ENCODE measurements at places on chromosomes 2 and 18.

GRCh38 chr18:49041435-49042245 is 90.9 kb upstream of the SMAD7 start:
- DNase-seq, result no peak

DNA sequence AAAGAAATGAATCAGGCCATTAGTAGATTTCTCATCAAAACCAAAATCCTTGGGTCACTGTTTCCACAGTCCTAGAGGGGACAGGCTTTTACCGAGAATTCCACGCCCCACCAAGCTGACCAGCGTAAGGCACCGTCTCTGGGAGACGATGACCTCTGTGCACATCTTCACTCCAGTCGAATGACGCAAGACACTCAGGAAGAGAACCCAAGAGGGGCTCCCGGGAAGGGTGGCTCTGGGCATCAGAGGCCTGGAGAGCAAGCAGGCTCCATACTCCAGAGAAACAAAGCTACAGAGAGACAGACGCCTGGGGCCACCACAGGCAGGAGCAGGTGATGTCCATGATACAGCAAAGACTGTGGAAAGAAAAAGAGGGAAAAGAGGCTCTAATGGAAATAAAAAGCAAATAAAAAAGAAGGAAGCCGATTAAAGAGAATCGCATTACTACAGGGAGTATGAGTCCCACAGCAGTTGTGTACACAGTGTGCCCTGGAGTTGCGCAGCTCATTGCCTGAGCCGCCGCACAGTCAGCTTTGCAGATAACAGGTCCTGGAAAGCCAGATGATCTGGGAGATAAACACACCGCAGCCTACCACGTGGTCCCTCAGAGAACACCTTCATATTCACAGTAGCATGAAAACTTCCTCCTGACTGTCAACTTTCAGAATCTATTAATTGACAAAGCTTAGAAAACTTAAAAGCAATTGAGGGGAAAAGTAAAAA is 572.7 kb upstream of the SALL3 start:
- DNase-seq, result no peak

- DNase-seq, result no peak
Observed at GRCh38 chr2:25324905-25325592, 16.7 kb downstream of the DNMT3A start.

DNA sequence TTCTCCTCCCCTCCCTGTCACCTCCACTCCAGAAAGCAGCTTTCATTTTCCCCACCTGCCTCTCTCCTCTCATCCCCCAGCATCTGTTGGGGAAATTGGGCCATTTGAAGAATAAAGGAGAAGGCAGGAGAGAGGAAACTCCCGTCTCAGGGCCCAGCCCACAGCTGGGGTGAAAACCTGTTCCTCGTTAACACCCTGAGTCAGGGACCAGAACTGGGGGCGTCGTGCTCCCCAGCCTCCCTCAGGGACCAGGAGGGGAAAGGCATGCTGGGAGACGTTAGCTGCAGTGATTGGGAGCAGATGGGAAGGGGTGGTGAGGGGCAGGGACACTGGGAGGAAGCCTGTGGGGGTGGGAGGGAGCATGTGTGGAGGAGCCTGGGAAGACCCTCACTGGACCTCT is 251.3 kb downstream of the DYSF start:
- no peak for DNase-seq

GRCh38 chr2:64466478-64467085 is 12.6 kb downstream of the LGALSL start:
- no peak for DNase-seq

- no peak for DNase-seq
Observed at GRCh38 chr2:191565647-191566198, 112.2 kb upstream of the NABP1 start.

- no peak for DNase-seq
Observed at GRCh38 chr2:8636721-8637636, 44.9 kb upstream of the ID2 start.

- no peak for DNase-seq
Observed at GRCh38 chr2:238242731-238243495, 3.1 kb upstream of the HES6 start.

DNA sequence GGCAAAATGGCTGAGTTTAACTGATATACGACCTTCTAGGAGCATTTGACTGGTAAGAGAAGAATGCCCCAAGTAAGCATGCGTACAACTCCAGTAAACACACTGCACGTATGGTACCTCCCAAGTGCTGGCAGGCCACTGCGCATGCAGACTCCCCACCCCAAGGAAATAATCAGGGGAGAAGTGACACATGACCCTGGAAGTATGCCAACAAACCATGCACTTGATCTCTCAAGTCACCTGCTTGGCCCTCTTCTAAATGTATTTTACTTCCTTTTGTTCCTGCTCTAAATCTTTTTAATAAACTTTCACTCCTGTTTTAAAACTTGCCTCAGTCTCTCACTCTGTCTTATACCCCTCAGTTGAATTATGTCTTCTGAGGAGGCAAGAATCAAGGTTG is 129.8 kb upstream of the COL5A2 start:
- DNase-seq, result no peak

- DNase-seq, result no peak
Observed at GRCh38 chr18:63725682-63726480, 23.1 kb downstream of the SERPINB11 start.

DNA sequence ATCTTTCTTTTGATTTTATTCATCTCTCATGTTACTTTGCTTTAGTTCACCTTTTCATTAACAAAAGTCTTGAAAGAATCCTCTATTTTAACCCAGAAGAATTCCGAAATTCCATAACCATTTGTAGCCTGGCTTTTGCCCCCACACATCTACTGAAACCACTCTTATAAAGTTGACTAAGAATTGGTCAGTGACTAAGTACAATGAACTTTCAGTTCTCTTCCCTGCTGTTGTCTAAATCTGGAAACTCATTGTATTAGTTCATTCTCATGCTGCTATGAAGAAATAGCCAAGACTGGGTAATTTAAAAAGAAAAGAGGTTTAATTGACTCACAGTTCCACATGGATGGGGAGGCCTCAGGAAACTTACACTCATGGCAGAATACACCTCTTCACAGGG is 49.9 kb upstream of the PNPT1 start:
- DNase-seq, result no peak

DNA sequence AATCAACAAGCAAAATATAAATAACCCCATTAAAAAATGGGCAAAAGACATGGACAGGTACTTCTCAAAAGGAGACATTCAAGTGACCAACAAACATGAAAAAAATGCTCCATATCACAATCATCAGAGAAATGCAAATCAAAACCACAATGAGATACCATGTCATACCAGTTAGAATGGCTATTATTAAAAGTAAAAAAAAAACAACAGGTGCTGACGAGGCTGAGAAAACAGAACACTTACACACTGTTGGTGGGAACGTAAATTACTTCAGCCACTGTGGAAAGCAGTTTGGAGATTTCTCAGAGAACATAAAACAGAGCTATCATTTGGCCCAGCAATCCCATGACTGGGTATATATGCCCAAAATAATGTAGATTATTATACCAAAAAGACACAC is 69.1 kb downstream of the CWC22 start:
- DNase-seq, result no peak

GRCh38 chr2:202064171-202064880 is 8.7 kb upstream of the KIAA2012 start:
- no peak for DNase-seq

DNA sequence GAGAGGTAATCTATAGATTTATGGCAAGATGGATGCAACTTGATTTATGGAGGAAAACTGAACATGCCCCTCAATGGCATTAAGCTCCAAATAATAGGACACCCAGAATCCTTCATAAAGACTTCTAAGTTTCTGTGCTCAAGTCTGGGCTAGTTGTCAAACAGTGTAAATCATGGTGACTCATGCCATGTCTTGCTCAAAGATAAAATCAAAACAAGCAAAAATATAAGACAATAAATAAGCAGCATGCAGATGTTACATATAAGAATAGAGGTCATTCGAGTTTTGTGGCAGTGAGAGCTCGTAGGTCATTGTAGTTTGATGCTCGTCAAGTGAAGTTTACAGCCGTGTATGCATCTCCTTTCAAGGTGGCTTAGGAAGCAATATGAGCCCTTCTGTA is 403.2 kb downstream of the THSD7B start:
- DNase-seq, result no peak

DNA sequence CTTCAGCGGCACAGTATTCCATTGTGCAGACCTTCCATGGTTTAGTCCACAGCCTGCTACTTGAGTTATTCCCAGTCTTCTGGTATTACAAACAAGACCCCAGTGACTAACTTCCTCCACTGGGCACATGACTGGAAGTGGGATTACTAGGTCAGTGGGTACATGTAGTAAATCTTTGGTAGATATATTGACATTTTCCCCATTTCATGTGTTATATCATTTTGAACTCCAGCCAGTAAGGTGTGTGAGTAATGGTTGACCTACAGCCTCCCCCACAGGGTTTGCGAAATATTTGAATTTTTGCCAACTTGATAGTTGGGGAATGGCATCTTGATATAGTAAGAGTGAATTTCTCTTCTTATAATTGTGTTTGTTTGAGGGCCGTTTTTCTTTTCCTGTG is 58.8 kb downstream of the RNF144A start:
- no peak for DNase-seq

DNA sequence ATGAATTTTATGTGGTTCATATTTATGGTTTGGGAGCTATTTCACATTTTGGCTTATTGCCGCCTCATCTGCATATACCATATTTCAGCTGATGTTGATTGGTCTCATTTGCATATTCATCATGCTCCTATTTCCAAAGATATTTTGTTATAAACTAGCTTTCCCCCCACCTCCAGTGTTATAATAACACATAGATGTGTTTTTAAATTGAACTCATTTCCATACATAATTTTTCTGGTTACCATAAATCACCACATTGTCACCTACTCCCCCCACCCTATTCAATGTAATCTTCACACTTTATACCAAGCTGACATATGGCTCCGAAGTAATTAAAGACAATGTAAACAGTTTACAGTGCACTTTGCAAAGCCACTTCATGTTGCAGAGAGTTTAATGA is 101.2 kb downstream of the FSHR start:
- no peak for DNase-seq

DNA sequence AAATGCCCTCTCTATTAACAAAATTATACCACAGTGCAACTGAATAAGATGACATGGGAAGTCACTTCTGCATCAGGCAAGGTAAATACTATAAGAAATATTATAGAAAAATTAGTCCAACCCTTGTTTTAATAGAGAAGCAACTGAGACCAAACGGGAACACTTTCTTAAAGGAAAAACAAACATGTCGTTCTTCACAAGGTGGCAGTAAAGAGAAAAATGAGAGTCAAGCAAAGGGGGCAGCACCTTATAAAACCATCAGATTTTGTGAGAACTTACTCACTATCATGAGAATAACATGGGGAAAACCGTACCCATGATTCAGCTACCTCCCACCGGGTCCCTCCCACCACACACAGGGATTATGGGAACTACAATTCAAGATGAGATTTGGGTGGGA is 481.7 kb upstream of the CRIM1 start:
- DNase-seq, result no peak

GRCh38 chr18:43303376-43303775 is 26.1 kb upstream of the SYT4 start:
- DNase-seq, result no peak

- peak; percentile 24 for DNase-seq
Observed at GRCh38 chr18:51278045-51278649, 80.7 kb upstream of the MEX3C start.

DNA sequence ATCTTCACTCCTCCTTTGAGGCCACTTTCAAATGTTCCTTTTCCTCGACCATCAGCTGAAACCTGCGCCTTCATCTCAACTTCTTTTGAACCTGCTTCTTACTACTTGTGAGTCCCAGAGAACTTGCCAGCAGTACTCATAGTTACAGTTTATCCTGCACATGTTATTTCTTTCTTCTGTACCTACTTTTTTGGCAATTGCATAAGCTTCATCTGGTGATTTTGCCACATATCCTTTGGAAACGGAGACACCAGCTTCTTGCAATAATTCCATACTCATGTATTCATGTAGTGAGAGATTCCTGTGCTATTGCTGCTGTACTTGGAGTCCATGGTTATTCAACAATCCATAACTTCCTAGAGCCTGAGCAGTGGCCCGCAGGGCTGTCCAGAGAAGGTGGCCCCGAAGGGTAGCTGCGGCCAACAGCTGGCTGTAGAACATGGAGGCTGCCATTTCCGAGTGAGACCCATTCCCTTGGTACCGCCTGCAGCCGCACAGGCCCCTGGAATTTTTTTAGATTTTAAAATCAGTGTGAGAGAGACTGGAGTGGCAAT is 39.4 kb downstream of the EFR3B start:
- no peak for DNase-seq

DNA sequence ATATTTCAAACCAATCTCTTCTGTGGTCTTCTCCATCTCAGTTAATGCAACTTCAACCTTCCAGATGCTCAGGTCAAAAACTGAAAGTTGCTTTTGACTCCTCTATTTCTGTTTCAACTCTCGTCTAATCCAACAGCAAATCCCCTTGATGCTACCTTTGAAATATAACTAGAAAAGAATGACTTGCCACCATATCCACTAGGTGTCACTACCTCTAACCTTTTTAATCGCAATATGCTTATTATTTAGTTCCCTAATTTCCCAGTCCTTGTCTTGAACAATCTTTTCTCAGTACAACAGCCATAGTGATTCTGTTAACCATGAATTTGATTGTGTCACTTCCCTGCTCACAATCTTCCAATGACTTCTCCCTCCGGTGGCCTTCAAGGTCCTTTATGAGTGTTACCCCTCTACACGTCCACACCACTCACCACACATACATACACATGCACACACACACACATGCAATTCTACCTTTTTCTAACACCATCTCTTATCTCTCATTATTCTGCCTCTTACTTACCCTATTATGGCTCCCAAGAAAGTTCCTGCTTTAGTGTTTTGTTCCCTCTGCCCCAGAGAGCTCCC is 245.5 kb upstream of the KCNJ3 start:
- no peak for DNase-seq

GRCh38 chr2:128557831-128558241 is 239.2 kb upstream of the HS6ST1 start:
- DNase-seq, result no peak

- DNase-seq, result no peak
Observed at GRCh38 chr18:42069036-42069435, 114.0 kb downstream of the PIK3C3 start.

GRCh38 chr2:67936969-67937368 is 125.8 kb downstream of the C1D start:
- DNase-seq, result no peak

GRCh38 chr18:725646-726045 is 13.2 kb upstream of the ENOSF1 start:
- no peak for DNase-seq
